ENCODE measurements at places on chromosomes 4 and X.

DNA sequence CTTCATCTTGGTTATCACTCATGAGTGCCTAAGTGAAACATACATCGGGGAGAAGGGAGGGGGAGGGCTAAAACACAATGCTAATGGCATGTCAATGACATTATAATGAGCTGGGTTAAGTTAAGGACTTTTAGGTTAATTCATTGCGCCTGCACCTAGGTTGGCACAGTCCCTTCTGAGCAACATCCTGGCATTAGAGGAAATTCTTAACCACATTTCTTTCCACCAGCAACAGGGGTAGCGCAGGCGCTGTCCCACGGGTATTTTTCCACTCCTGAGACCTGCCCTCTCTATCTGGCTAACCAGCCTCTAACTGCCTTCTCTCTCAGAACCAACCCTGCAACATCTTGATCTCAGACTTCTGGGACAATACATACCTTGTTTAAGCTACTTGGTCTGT lies 39.0 kb upstream of the PROM1 start:
- DNase-seq = no peak

- DNase-seq = no peak
These were observed 38.5 kb upstream of the KLF3 start for GRCh38 chr4:38625508-38625907.

DNA sequence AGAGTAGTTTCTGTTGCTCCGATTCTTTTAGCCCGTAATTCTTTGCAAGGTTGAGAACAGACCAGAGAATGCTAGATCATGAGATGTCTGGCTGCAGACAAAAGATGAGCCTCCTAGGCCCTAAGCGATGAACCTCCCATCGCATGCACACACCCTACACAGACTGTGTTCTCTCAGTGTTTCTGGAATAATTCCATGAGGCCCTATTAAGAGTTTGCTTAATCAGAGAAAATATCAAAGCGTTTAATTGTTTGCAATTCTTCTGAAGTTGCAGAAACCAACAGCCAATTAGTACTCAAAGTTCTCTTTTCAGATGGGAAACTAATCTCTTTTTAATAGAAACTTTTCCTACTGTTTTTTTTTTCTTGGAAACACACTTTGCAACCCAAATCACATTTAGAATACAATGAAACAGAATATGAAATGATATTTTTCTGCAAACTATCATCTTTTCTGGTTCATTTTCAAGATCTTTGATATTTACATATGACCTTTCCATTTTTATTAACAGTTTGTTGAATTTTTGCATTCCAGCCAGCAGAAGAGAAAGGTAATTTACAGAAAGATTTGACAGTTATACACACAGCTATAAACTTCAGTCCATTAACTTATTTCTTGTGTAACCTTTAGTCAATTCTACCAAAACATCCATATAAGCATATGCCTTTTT lies 1525.6 kb downstream of the ARAP2 start:
- DNase-seq = no peak

DNA sequence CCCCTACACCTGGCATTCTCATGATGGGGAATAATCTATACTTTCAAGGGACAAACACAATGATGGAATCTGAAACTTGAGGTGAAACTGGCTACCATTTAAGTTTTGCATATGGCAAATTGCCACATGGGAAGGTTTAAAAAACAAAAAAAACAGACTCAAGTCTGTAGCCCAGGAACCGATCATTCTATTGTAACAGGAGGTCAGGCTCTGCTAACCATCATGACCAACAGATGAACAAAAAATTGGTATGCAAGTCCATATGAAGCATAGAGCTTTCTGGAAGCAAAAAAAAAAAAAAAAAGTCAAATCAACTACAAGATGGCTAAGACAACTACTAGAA lies 594.3 kb upstream of the DIPK2B start:
- DNase-seq = no peak

DNA sequence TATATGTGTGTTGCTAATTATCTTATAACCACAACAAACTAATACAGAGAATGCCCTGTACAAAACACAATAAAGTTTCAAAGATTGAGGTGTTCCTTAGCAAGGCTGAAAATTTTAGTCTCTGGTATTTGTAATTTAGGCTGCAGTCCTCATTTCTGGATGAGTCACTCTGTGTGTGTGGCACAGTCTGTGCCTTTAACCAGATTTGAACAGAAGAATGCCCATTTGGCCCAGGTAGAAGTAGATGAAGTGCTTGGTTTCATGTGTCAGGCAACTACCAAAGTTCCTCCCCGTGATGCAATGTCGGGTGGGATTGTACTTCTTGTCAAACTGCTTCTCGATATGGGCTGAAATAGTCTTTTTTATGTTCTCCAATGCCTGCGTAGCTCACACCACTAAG lies 91.6 kb upstream of the H2AZ1 start:
- DNase-seq = no peak

GRCh38 chrX:17377091-17377717 lies 2.2 kb downstream of the NHS start:
- DNase-seq = no peak

DNA sequence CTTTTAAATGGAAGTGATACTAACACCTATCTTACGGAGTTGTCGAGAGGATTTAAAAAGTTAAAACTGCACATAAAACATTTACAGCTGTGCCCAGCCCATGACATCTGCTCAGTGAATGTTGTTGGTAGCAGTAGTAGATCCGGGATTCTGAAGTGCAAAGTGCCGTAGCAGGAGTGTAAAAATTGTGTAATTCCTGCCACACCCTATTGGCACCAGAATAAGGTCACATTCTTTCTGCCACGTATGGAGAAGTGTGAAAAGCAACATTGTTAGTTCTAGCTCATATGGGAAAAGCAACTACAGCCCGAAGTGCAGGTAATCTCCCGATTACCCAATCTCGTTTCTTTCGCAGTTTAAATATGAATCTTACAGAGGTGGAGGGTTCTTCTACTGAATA lies 31.2 kb downstream of the PRIMPOL start:
- no peak for DNase-seq

DNA sequence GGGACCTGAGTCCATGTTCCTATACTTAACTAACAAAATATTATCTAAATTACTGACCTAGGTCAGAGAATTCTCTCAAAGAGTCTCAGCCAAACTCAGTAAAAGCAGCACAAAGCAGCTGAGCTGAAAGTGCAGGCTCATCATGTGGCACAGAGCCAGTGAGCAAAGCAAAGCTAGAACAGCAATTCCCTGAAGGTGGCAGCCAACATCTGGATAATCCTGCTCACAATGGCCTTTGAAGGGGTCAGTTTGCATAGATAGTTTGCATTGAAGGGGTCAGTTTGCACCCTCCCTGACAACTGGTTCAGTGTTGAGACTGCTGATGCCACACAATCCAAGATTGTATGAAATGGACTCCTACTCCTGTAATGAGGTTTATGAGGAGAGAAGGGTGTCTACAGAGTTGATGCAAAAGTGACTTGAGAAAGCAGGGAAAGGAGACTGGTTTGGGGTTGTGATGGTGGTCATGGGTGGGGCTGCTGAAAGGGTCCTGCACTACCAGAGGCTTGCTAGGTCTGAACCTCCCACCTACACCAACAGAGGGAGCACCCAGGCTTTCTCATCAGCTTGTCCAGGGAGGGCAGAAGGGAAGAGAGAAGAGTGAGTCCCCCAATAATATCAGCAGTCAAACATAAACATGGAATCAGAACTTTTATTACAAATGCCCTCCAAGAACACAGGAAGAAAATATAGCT lies 39.7 kb downstream of the TRIM61 start:
- peak; percentile 30 for DNase-seq

GRCh38 chr4:181520790-181521189 lies 722.4 kb upstream of the TENM3 start:
- DNase-seq = no peak

DNA sequence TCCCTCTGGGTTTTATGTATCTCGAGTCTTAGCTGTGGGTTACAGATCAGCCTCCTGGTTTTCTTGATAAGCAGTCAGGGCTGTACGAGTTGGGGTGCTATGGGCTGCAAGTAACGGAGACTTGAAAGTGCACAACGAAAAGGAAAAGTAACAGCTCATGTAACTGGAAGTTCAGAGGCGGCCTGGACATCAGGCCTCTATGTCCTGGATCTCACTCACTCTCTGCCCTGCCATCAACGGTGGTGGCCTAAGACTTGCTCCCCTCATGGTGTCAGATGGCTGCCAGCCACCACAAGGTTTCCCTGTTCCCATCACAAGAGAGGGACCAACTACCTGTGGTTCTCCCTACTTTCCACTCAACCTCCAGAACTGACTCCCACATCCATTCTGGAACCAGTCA lies 4.8 kb downstream of the PPP2R2C start:
- DNase-seq = no peak

DNA sequence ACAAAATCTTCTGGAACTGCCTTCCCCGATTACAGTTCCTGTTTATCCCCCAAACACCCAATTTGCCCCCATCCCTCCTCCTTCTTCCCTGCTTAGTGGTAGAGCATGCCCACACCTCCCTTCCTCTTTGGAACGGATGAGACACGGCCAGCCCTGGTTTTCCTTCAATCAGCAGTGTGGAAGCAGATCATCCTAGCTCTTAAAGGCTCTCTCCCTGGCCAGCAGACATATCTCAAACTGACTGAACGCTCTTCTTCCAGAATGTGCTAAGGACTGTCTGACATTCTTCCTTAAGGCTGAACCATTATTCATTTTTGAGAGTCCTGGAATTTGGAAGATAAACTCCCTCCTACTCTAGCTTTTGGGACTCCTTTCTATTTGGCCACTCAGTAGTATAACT lies 161.1 kb downstream of the TRIML1 start:
- no peak for DNase-seq

- DNase-seq = no peak
These were observed 23.6 kb upstream of the YTHDC1 start for GRCh38 chr4:68373513-68373912.

GRCh38 chrX:74085642-74086236 lies 218.2 kb upstream of the ZCCHC13 start:
- no peak for DNase-seq

GRCh38 chrX:53249408-53250042 lies 24.5 kb upstream of the KDM5C start:
- no peak for DNase-seq

DNA sequence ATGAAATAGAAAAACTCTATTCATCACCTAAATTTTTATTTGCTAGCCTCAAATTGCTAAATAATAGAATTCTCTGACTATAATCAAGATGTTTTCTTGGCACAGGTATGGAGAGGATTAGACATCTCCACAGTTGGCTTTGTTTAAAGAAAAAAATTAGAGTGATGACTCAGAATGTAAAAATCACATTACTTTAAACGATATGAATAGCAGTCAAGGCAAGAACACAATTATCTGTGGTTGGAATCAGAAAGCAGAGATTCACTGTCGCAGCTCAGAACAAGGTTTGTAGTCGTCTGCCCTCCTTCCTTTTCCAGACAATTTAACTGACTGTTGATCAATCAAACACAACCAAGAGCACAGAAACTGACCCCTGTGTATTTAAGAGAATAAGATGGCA lies 32.2 kb upstream of the CCKAR start:
- DNase-seq = no peak

- no peak for DNase-seq
These were observed 24.5 kb downstream of the REPS2 start for GRCh38 chrX:16970977-16971376.

DNA sequence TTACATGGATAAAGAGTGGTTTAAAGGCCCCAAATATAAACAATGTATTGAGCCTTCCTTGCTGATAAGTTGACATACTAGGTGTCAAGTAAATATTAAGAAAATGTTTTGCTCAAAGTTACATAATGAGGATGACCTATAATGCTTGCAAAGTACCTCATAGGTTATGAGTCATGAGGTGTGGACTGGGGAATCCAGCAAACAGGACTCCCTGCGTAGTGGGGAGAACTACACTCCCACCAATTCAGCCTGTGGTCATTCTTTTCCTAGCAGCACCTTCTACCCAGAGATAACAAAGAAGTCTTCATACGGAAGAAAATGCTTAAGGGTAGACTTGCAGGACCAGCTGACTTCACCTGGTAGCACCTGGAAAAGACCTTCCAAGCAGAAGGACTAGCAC lies 418.9 kb upstream of the CPEB2 start:
- no peak for DNase-seq

DNA sequence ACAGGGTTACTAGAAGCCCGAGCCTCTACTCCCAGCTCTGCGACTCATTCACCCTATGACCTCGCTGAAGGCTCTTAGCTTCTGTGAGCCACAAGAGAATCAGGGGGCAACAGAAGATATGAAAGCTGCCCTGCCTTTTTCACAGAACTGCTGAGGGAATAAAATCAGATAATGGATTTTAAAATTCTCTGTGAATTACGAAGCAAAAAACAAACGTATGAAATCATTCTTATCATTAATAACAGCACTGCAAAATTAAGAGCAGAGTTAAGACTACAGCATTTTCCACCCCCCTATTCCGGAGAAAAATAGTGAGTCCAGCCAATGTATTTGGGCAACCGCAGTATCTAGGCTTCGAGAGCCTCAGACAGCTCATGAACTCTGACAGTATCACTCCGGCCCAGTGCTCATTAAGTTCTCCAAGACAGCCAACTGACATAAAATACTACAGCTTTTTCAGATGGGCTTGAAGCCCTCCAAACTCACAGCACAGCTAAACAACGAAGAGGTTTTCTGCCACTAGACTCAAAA lies 33.4 kb downstream of the AFAP1 start:
- no peak for DNase-seq

DNA sequence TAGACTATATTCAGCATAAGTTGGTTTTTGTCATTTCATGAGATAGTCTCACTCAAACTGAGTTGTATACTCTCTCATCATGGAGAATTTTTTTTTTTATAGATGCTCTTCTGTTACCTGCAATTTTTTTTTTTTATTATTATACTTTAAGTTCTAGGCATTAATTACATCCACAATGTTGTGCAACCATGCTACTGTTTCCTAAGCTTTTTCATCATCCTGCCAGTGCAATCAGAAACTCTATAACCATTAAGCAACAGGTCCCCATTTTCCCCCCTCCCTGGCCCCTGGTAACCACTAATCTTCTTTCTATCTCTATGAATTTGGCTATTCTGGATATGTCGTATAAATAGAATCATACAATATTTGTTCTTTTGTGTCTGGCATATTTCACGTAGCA lies 321.6 kb downstream of the STIM2 start:
- no peak for DNase-seq

GRCh38 chr4:21680326-21680898 lies 268.2 kb downstream of the KCNIP4 start:
- no peak for DNase-seq

DNA sequence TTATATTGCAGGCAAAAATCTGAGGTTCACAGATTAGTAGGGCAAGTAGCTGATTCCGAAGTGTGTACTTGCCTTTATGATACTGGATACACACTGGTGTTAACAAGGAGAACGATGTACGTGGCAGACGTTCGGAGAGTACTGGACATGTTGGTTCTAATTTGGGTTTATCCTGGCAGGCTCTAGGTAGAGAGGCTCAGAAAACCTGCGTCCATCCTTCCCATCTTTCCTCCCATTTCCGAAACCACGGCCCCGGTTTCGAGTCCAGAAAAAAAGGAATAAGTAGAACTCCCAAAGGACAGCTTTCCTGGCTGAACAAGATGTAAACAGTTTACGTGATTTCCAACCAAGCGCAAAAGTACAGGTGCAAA lies 351 bp upstream of the SLC30A9 start:
- DNase-seq = no peak

DNA sequence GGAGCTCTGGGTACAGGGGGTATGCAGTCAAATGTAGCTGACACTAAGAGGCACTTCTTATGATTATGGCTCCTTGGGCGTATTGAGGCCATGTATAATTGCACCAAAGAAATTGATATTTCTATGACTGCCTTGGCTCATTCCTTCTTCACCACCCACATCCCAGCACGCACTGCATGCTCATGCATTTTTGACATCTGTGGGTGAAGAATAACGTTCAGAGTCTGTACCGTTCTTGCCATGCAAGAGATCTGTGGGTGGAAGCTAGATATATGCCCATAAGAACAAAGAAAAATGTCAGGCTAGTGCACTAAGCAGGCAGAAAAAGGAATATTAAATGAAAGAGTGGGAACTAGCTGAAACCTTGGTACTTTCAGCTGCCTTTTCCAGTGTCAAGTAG lies 93.4 kb downstream of the EMCN start:
- no peak for DNase-seq

Measured in T47D (cell line).